ENCODE measurements at places on chromosomes 5 and 9. TPM values are rescaled to one million over a fixed set of nuclear protein-coding genes. Genes with fewer than 3 reads are reported as not detected.

DNA sequence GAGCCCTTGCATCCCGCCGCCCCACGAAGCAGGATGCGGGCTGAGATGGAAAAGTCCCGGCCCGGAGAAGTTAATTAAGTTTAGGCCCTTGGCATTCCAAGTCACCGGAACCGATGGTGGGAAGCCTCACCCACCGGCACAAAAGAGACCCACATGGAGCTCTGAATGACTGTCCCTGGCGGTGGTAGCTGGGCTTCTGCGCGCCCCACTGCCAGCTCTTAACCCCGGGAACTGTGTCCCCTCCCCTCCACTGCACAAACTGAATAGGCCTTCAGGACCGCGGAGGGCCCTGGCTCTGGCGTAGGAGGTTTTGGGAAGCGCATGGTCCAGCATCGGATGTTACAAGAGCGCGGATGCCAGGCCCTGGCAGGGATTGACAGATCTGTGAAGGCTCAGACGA, 291.1 kb upstream of the TUT7 start:
- no peak overlapping the region for H3K4me3 ChIP-seq
- no peaks in the 10 kb centered on the region for H3K4me1 ChIP-seq
- H3K36me3 ChIP-seq: no peaks in the 10 kb centered on the region
- no peak overlapping the region for H3K27ac ChIP-seq
- no peaks in the 10 kb centered on the region for H3K27me3 ChIP-seq
- no peak for DNase-seq

GRCh38 chr5:175737481-175737880, 79.6 kb downstream of the HRH2 start:
- H3K4me3 ChIP-seq: no peak overlapping the region
- H3K27ac ChIP-seq: no peak overlapping the region
- H3K4me1 ChIP-seq: no peaks in the 10 kb centered on the region
- DNase-seq: no peak
- no peaks in the 10 kb centered on the region for H3K36me3 ChIP-seq
- no peaks in the 10 kb centered on the region for H3K27me3 ChIP-seq

GRCh38 chr5:40614466-40614865, 65.2 kb upstream of the PTGER4 start:
- DNase-seq: no peak
- H3K4me3 ChIP-seq: no peak overlapping the region
- H3K4me1 ChIP-seq: no peaks in the 10 kb centered on the region
- H3K27ac ChIP-seq: no peak overlapping the region

GRCh38 chr9:14987858-14988257, 77.6 kb upstream of the FREM1 start:
- no peaks in the 10 kb centered on the region for H3K27me3 ChIP-seq
- no peak for DNase-seq
- H3K36me3 ChIP-seq: no peaks in the 10 kb centered on the region

DNA sequence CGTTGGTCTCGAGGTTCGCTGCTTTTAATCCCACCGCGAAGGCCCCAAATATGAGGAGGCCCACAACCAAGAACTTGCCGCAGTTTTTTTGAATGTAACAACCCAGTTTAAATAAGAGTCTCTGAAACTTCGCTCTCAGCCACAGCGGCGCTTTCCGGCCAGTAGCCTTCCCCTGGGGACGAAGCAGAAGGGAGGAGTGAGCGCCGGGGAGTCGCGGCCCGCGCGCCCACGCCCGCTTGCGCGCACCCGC, 10.4 kb downstream of the PTCH1 start:
- no peaks in the 10 kb centered on the region for H3K27me3 ChIP-seq
- peak overlapping the region; percentile 76 for H3K4me3 ChIP-seq
- H3K27ac ChIP-seq: peak overlapping the region; percentile 92
- no peaks in the 10 kb centered on the region for H3K36me3 ChIP-seq

DNA sequence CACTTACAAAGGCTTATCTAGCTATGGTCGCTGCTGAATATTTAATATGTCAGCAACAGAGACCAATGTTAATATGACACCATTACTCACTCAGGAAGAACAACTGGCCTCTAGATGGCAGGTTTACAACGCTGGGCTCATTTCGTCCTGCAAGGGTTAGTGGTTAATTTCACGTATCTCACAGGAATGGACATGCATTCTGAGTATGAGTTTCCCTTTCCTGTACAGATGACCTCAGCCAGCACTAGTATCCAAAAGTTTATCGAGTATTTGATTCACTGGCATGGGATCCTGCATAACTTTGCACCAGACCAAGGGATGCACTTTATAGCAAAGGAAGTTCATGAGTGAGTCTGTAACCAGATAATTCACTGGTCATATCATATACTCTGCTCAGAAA, 8.7 kb upstream of the TRPC7 start:
- H3K36me3 ChIP-seq: no peaks in the 10 kb centered on the region
- DNase-seq: no peak
- H3K27me3 ChIP-seq: no peaks in the 10 kb centered on the region

DNA sequence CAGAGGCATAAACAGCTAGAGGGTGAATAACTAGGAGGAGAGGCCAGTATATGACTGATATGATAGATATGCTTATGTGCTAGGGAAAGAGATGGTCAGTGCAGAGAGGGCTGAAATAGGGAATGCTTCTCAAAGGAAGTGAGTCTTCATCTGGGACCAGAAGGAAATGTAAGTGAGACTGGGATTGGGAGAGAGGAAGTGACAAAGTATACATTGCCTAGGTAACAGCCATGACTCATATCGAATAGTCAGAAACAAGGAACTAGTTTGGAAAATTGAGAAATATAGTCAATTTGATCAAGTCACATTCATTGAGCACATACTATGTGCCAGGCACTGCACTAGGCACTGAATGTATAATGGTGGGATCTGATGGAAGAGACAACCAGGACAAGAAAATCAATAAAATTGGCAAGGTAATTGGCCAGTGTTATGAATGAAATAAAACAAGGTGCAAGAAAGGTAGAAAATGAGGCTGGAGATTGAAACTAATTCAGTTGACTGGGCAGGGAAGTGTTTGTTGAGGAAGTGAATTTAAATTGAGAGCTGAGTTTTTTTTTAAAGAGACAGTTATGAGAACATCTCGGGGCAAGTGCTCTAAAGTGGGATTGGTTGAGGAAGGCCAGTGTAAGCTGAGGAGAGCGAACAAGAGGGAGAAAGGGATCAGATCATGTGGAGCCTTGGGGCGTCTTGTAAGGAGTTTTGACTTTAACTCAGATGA, 4.3 kb downstream of the ERAP2 start:
- no peak overlapping the region for H3K4me3 ChIP-seq
- H3K27ac ChIP-seq: no peak overlapping the region
- H3K27me3 ChIP-seq: no peaks in the 10 kb centered on the region
- peaks cover 28% of the 10 kb centered on the region for H3K4me1 ChIP-seq

DNA sequence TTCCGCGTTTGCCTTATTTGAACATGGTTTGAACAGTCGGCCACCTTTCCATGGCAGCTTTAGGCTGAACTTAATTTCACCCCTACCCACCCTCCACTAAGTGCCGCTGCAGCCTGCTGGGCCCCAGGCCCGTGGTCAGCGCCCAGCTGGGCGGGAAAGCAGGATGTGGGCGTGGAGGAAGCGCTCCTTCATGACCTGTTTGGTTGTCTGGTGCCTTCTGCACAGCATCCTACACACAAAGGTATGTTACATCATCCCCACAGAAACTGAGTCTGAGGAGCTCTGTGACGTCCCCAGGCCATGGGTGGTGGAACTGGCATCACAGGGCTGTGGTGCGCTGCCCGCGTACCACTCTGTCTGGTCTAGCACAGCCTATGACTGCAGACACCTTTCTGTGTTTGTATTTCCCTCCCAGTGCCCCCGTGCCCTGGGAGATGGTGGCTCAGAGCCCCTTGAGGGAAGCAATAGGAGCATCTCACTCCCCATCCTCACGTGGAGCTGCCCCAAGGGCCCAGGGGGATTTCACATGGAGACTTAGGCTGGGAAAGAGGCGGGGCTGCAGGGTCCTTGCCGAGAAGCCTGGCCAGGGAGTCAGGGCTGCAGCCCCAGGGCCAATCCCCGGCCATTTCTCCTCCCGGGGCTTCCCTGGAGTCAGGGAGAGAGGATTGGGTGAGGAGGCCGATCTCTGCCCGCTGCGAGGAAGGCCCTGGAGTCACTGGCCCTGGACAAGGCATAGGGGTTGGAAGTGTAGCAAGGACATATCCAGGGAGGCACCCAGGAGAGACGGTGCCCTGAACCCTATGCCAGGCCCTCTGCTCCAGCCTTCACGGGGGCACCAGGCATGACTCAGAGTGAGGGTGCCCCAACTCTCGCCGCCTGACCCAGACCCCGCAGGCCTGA, 37.5 kb upstream of the SUSD3 start:
- peak; percentile 15 for DNase-seq
- H3K36me3 ChIP-seq: no peaks in the 10 kb centered on the region

GRCh38 chr5:163585206-163585605, 79.8 kb downstream of the MAT2B start:
- no peak overlapping the region for H3K27ac ChIP-seq
- H3K27me3 ChIP-seq: no peaks in the 10 kb centered on the region
- DNase-seq: no peak
- no peaks in the 10 kb centered on the region for H3K4me1 ChIP-seq

- no peak overlapping the region for H3K4me3 ChIP-seq
- peaks cover 6% of the 10 kb centered on the region for H3K4me1 ChIP-seq
- DNase-seq: peak; percentile 82
- H3K36me3 ChIP-seq: no peaks in the 10 kb centered on the region
- H3K27me3 ChIP-seq: no peaks in the 10 kb centered on the region
Measured at GRCh38 chr9:90964101-90965020, 162.7 kb downstream of the SYK start.

- H3K4me1 ChIP-seq: no peaks in the 10 kb centered on the region
- no peaks in the 10 kb centered on the region for H3K36me3 ChIP-seq
- H3K27ac ChIP-seq: no peak overlapping the region
- DNase-seq: no peak
- no peak overlapping the region for H3K4me3 ChIP-seq
- no peaks in the 10 kb centered on the region for H3K27me3 ChIP-seq
Measured at GRCh38 chr5:125137535-125137934, 391.1 kb upstream of the ZNF608 start.

DNA sequence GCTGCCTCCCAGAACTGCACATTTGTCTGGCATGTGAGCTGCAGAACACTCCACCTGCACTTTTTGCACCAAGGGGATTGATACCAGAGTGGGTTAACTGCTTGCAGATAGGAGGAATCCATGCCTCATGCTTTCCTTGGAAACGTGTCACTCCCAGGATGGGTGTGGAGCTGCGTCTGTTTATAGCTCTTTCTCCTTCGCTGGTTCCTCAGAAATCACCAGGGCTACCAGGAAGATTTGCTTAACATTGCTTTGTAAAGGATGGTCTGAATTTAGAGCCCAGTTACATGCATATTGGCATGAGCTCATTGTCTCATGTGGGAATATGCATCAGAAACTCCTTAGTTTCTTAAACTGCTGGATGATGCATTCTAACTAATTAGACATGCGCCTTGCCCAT, 234.6 kb downstream of the GADD45G start:
- no peak for DNase-seq
- no peak overlapping the region for H3K4me3 ChIP-seq
- H3K4me1 ChIP-seq: peaks cover 20% of the 10 kb centered on the region
- no peak overlapping the region for H3K27ac ChIP-seq
- no peaks in the 10 kb centered on the region for H3K27me3 ChIP-seq

DNA sequence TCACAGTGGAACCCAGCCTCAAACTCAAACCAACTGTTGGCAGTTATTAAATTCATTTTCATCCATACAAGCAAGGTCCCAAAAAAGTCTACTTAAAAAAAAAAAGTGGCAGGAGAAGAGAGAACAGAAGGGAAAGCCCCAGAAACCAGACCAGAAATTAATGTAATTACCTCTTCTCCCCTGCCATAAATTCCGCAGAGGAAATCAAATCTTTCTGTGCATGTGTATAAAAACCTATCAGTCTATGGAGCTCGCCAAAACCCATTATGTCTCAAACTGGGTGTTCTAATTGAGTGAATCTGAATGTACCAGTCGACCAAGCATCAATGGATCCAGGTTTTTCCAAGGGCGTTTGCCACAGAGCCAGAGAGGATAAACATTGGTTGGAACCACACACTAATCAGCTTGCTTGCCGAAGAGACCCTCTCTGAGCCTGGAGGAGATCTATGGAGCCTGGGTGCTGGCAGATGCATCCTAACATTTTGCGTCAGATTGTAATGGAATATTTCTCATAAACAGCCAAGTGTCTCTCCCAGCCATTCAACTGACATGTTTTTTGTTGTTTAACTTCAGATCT, 7.9 kb upstream of the HAND1 start:
- no peak overlapping the region for H3K4me3 ChIP-seq
- no peak overlapping the region for H3K27ac ChIP-seq
- no peaks in the 10 kb centered on the region for H3K36me3 ChIP-seq

DNA sequence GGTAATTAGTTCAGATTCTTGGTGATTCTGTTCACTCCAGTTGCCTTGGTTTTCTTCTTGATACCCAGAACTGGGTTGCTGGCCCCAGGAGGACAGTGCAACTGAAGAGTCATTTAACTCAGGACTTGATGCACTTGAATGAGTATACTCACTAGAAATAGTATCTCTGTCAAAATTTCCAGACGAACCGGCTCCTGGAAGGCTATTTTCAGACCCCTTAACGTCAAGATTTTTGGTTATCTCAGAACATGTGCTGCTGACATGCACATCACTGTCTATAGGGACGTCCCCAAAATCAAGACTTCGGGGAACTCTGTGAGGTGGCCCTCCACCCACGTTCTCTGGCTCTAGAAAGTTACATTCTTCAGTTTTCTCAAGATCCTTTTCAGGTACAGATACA, 56.7 kb upstream of the PCA3 start:
- H3K4me1 ChIP-seq: peaks cover 7% of the 10 kb centered on the region
- no peak overlapping the region for H3K27ac ChIP-seq
- no peaks in the 10 kb centered on the region for H3K36me3 ChIP-seq
- H3K4me3 ChIP-seq: no peak overlapping the region
- no peaks in the 10 kb centered on the region for H3K27me3 ChIP-seq

Gene SLCO6A1
- total RNA-seq: not detected

Gene PLAC8L1
- total RNA-seq: not detected

Gene RASEF
- 14.5 TPM for total RNA-seq

Gene ECSCR
- 26.9 TPM for total RNA-seq

Gene NDUFB6
- 3.1 TPM for total RNA-seq

Gene RETREG1
- 50.2 TPM for total RNA-seq

Gene PCDHB4
- 1.8 TPM for total RNA-seq

Gene TAF11L10
- not detected for total RNA-seq

Gene LCN9
- not detected for total RNA-seq

Gene TCF7
- total RNA-seq: 6.9 TPM

Gene CDH6
- 1.8 TPM for total RNA-seq

Gene COL27A1
- total RNA-seq: 10.8 TPM

Gene IRX2
- total RNA-seq: 131 TPM

Gene FCN2
- not detected for total RNA-seq
